ENCODE measurements at places on chromosomes 12 and 14.

DNA sequence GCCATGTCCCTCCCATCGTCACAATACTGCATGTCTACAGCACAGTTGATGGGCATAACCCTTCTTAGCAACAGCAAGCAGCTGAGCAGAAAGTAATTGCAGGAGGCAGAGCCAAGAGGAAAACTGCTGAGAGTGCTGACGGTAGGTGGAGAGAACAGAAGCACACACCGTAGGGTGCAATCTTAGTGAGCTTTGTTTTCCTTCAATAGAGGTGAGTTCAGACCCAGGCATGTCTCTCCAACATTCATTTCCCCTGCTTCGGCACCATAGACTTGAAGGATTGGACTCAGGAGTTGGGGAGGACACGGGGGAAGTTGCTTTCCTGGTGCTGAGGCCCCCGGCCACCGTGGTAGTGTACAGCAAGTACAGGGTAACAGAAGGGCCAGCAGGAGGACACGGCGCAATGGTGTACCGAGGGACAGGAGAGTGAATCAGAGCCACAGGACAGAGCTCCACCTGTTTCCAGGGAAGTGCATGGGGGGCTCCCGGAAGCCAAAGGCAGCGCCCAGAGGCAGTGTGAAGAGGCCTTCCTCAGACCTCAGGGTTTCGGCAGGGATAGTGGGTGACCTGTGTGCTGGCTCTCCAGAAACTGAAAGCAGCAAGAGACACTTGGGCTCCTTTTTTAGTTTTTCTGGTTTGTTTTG is 36.3 kb upstream of the SINHCAF start:
- DNase-seq = peak; percentile 21

DNA sequence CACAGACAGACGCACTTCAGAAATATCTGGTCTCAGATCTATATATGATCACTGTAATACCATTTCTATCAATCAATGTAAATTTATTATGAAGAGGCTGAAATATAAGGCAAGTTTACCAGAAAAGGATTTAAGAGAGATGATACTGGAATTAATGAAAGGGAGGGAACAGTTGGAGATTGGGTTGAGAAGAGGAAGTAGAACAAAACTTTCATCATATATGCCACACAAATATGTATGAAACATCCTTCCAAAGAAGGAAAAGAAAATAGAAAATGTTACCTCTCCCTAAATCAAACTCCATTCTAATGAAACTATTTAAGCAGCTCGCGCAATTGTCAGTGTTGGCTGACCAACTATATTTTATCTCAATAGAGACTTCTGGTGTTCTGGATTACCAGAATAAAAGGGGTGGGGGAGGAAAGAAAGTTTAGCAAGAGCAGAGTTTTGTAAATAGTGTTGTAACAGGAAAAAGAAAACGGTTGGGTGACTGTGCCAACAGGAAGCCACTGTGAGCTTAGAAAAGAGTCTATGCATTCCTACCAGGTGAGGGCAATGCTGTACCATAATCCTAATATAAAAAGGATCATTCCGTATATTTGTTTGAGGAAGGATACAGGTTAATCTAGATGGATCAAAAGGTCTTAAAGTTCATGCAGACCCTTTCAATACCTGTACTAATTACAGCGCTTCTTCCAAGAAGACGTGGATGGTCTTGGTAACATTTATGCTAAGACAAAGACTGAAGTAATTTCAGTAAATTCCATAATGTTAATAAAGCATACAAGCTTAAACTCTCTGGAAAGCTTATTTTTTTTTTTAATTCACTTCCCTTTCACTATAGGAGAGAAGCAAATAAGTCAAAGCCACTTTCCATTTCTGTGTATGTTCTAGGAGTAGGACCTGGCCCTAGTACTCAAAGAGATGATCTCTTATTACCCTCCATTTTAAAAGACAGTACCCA is 14.5 kb upstream of the LLPH start:
- DNase-seq = peak; percentile 14

- DNase-seq = no peak
Observed at GRCh38 chr14:94021001-94021400, 5.1 kb upstream of the OTUB2 start.

DNA sequence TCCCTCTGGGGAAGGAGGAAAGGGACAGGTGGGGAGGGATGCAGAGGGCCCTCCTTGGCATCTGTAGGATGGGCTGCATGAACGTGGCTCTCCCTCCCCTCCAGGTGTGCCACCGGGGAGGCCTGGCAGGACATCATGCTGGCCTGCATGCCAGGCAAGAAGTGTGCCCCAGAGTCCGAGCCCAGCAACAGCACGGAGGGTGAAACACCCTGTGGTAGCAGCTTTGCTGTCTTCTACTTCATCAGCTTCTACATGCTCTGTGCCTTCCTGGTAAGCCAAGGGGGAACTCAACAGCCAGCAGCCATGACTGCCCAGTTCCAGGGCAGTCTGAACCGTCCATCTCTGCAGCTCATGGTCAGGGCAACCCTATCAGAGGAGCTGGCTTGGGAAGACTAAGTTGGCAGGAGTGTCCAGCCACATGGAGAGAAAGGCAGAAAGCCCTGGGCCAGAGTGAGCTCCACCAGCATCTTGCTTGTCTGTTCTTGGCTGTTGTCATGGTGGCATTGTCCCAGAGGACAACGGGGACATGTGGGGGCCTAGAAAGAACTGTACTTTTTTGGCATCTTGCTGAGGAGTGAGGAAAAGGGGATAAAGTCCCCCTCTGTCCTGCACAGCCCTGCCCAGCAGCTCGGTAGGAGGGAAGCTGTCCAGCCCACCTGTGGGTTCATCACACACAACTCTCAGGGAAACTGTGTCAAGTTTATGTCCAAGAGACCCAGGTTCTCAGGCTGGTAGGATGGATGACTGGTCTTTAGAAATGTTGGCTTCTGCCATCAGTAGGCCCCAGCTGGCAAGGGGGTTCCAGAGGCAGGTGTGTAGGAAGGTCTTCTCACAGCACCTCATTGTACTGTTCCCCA is 129.8 kb upstream of the FKBP4 start:
- no peak for DNase-seq

- DNase-seq = no peak
Observed at GRCh38 chr14:87873741-87874140, 119.2 kb downstream of the GALC start.

DNA sequence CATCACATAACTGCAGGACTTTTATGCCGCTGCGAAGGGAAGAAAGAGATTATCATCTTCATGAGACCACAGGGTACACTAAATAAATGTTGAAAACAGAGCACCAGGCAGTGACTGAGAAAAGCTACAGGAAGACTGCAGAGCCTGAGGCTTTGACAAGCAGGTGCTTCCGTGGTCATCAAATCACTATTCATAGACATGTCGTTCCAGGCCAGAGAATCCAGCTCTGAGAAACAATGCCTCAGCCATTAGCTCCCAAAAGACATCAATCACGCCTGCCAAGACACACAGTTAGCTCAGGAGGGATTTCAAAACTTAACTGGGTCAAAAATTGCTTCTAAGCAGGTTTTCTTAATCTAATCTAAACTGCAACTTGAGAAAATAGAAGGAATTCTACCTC is 47.2 kb upstream of the GARIN6 start:
- no peak for DNase-seq

GRCh38 chr14:68122651-68123050 is 303.1 kb downstream of the RAD51B start:
- DNase-seq = no peak

GRCh38 chr12:41437563-41437962 is 249.4 kb downstream of the PDZRN4 start:
- DNase-seq = no peak

DNA sequence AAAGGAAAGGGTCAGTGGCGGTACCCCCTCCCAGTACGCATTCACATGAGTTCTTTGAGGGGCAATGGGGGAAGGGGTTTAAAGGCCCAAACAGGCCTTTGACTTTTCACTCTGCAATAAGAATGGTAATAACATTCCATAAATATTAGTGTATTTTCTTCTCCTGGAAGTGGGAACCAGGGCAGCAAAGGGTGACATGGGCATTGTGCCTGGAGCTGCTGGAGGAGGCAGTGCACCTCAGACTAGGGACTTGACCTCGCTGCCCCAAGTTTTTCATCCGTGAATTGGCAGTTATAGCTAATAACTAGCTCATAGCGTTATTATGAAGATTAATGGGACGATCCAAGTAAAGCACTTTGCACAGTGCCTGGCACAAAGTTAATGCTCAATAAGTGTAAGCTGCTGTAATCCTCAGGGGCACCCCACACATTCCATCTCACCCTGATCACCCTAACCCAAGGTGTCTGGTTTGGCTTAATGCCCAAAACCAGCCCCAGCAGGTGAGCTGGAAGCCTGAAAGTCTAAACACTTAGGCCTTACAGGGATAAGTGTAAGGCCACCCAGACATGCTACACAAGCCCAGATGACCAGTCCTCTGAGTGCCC is 2.8 kb upstream of the KCNH3 start:
- no peak for DNase-seq

DNA sequence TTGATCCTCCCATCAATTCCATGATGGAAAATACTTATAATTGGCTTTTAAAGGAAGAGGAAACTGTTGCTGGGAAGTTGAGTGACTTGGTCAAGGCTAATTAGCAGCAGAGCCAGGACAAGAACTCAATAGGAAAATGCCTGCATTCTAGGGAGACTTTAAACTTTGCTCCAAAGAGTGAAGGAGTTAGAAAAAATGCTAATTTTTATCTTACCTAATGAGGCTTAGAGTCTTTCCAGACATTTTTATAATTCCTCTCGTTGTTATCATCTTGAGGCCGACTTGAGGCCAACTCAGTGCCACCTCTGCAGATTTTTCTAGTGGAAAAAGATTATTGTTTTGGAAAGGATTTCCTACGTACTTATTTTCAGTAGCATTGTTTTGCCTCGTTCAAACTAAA is 344.6 kb downstream of the ETNK1 start:
- no peak for DNase-seq

GRCh38 chr12:13175499-13175898 is 21.0 kb upstream of the EMP1 start:
- DNase-seq = no peak

- DNase-seq = no peak
Observed at GRCh38 chr14:74347795-74348100, 523 bp upstream of the VRTN start.

- no peak for DNase-seq
Observed at GRCh38 chr12:19338405-19338804, 100.9 kb upstream of the AEBP2 start.

DNA sequence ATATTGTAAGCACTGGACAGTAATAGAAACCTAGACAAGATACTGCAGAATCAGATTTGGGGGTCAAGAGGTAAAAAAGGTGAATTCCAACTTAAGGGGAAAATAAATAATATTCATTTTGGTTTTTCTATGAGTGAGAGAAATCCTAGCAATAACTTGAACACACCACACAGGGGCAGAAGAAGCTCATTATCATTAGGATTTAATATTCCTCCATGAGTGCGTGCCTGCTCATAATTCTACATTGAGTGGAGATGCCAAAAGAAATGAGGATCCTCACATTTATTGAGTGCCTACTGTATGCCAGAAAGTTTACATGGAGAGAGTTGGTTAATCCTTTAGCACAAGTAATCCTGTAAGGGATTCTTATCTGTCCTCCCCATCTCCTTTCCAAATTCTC is 40.5 kb upstream of the C14orf132 start:
- peak; percentile 55 for DNase-seq

DNA sequence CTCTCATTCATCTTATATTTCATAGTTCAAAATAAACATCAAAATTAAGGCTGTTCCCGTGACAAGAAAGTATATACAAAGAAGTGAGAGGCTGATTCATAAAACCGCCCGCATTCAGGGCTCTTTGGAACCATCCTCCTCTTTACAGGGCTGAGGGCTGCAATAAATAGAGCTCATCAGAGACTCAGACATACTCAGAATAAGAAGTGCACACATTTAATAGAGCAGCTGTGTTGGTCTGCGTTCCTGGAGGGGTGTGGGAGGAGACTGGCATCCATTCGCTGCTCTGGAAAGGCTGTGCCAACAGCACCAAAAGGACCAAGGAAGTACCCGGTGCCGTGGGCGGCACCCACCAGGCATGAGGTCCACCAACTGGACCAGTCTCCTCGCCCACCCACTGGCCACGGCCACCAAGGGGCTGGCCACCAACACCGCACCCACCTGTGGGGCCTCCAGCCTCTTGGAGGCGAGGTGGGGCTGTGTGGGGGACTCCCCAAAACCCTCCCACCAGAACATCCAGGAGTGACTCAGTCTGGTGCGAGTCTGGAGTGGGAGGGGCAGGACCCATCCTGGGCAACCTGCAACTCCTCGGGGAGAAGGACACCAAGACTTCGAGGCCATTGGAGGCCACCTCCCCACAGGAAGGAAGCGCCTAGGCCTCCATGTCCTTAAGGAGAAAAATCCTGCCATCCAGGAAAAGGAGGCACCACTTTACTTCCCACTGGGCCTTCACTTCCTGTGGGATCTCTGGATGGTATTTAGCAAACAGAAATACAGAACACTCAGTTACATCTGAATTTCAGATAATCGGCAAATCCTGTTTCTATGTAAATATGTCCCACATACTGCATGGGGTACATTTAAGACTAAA is 32.7 kb downstream of the VCPKMT start:
- DNase-seq = no peak

- DNase-seq = no peak
Observed at GRCh38 chr14:27002179-27002578, 404.3 kb upstream of the NOVA1 start.

GRCh38 chr12:122614839-122615238 is 87.8 kb downstream of the KNTC1 start:
- DNase-seq = no peak

DNA sequence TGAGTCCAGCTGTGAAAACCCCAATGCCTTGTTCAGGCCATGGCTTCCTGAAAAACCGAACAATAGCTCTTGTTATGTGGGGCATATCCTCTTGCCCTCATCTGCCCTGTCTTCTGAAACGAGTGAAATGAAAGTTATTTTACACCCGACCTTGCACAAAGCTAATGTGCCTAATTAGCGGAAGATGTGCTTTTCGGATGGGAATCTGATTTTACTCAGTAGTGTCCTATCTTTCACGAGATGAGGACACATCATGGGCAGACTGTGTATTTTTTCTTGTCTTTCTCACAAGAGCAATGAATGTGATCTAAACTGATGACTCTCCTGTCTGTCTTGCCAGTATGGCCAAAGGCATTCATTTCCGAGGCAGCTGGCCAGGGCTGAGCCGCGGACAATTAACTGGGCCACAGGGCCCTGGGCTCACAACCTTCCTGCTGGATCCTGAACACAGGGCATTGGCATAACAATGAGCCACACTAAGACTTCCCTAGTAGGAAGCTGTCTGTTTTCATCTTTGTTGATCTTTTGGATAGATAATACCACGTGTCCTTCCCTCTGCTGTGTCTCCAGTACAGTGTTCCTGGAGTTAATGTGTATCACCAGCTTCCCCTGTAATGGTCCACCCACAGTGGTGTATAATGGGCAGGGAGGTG is 86.0 kb upstream of the HIF1A start:
- DNase-seq = peak; percentile 94

- peak; percentile 7 for DNase-seq
Observed at GRCh38 chr12:17588968-17589367, 501.0 kb downstream of the RERGL start.

- DNase-seq = peak; percentile 76
Observed at GRCh38 chr12:52207895-52208294, 16.1 kb upstream of the KRT80 start.

DNA sequence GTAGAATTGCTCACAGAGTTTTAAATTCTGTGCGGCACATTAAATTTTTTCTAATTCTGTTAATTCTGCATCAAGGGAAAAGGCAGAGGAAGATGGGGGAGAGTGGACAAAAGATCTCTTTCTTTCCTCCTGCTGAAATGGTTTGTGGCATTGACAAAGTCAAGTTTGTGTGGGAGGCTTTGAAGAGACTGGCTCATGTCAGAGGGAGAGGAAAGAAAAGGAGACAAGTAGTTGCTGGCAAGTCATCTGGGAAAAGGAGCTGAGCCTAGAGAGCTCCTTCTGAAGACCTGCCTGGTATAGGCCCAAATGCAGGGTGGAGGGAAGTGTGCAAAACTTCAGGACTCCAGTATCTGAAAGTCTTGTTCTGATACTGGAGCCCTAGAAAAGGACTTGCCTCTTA is 36.3 kb downstream of the TTLL5 start:
- no peak for DNase-seq
